ENCODE measurements at places on chromosomes 3 and 15.

- no peak overlapping the region for H3K27ac ChIP-seq
- no peaks in the 10 kb centered on the region for H3K36me3 ChIP-seq
- H3K4me3 ChIP-seq, result no peak overlapping the region
- no peaks in the 10 kb centered on the region for H3K4me1 ChIP-seq
Measured at GRCh38 chr3:66083096-66083678, 44.5 kb upstream of the MAGI1 start.

DNA sequence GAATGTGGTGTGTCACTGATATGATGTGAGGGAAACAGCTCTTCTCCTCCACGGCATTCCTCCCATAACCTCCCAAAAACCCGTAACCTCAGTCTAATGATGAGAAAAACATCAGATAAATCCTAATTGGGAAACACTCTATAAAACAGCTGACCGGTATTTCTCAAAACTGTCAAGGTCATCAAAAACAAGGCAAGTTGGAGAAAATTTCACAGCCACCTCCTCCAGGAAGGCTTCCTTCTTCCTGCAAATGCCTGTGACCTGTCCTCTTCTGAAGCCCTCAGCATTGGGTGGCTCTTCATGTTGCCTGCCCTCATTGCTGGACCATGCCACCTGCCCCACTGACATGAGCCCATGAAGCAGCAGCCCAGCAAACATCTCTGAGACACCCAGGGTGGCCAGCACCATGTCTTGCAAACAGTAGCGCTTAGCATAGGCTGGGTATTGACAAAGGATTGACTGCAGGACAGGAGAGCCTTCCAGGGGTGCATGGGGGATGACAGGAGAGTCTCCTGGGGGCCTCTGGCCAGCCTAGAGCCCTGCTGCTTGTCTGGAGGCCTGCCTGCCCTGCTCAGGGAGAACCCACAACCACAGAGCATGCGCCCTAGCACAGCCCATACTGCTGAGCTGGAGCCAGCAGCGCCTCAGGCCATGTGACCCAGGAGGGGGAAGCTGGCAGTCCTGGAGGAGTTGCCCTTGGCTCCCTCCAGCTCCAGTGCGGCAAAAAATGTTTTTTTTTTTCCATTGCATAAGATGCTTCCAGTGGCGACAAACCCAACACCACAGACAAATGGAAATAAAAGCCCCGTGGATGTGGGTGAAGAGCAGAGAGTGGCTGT lies 49.7 kb downstream of the XXYLT1 start:
- no peak overlapping the region for H3K27ac ChIP-seq
- DNase-seq, result no peak
- peaks cover 5% of the 10 kb centered on the region for H3K36me3 ChIP-seq
- no peaks in the 10 kb centered on the region for H3K27me3 ChIP-seq
- no peaks in the 10 kb centered on the region for H3K4me1 ChIP-seq
- no peak overlapping the region for H3K4me3 ChIP-seq

DNA sequence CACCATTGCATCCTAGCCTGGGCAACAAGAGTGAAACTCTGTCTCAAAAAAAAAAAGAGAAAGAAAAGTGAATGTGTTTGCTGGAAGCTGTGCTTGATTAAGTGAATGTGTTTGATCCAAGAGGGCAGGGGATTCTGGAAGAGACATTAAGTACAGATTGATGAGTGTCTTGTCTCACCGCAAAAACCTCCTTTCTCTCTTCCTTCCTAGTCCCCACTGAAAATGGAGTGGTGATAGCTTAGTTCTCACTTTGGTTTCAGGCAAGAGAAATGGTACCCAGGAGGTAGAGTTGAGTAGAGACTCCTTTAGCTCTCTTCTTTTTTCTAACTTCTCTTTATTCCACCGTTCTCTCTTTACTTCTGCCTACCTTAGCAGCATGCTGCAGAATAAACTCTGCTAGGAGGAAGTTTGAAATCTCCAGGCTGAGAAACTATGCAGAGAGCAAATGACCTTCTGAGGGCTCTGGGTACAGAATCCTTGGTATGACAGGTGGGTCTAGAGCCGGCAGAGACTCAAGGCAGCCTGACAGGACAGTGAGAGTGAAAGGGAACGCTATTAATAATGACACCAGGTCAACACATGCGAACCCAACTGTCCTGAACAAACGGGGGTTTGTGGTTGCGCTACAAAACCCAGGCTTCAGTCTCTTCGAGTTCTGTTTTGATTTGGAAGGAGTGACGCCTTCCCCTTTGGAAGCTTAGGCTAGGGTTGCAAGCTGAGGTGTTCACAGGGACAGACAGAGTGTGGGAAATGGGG lies 74.9 kb downstream of the SMAD3 start:
- no peak overlapping the region for H3K4me3 ChIP-seq
- peaks cover 90% of the 10 kb centered on the region for H3K4me1 ChIP-seq
- no peak for DNase-seq
- no peak overlapping the region for H3K27ac ChIP-seq

GRCh38 chr3:14857506-14857905 lies 38.7 kb downstream of the FGD5 start:
- DNase-seq, result no peak
- H3K27me3 ChIP-seq, result peaks cover 67% of the 10 kb centered on the region
- no peaks in the 10 kb centered on the region for H3K4me1 ChIP-seq

DNA sequence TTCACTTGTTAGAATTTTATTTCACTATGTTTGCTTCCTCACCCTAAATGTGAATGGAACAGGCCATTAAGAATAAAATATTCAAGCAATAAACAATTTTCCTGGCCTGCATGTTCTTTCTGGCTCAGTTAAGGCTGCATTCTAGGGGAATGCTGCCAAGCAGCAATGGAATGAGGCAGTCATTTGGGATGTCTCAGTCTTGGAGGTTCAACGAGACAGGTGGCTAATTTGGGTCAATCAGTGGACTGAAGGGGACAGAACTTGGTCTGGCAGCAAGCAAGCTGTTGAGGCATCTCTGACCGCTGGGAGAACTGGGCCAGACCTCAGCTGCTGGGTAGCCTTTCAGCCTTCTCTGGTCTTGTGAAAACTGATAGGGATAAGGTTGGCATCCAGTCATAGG lies 241.6 kb downstream of the NLGN1 start:
- H3K4me3 ChIP-seq, result no peak overlapping the region
- no peak for DNase-seq
- H3K27ac ChIP-seq, result no peak overlapping the region
- H3K27me3 ChIP-seq, result no peaks in the 10 kb centered on the region
- no peaks in the 10 kb centered on the region for H3K36me3 ChIP-seq
- H3K4me1 ChIP-seq, result no peaks in the 10 kb centered on the region

- no peak overlapping the region for H3K27ac ChIP-seq
- no peaks in the 10 kb centered on the region for H3K27me3 ChIP-seq
- DNase-seq, result no peak
- no peak overlapping the region for H3K4me3 ChIP-seq
- no peaks in the 10 kb centered on the region for H3K4me1 ChIP-seq
- no peaks in the 10 kb centered on the region for H3K36me3 ChIP-seq
Measured at GRCh38 chr3:147760085-147760484, 350.9 kb downstream of the ZIC1 start.

DNA sequence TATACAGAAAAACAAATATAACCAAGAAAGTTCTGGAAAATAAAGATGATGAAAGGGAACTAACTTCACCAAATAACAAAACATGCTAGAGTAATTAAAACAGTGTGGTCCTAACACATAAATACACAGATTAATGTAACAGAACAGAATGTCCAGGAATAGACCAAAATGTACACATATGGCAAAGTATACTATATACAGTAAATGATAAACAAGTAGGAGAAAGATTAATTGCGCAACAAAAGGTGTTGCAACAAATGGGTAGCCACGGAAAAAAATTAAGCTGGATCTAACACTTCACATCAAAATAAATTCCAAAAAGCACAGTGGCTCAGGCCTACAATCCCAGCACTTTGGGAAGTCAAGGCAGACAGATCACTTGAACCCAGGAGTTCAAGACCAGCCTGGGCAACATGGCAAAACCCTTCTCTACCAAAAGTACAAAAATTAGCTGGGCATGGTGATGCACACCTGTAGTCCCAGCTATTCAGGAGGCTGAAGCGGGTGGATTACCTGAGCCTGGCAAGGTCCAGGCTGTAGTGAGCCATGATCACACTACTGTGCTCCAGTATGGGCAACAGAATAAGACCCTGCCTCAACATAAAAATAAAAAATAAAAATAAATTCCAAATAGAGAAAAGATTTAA lies 19.8 kb downstream of the SCAP start:
- no peak overlapping the region for H3K27ac ChIP-seq
- H3K4me3 ChIP-seq, result no peak overlapping the region
- H3K4me1 ChIP-seq, result peaks cover 2% of the 10 kb centered on the region
- no peak for DNase-seq
- H3K27me3 ChIP-seq, result no peaks in the 10 kb centered on the region

- DNase-seq, result no peak
- no peak overlapping the region for H3K27ac ChIP-seq
- peaks cover 9% of the 10 kb centered on the region for H3K36me3 ChIP-seq
- peaks cover 27% of the 10 kb centered on the region for H3K4me1 ChIP-seq
Measured at GRCh38 chr15:66617137-66618090, 51.6 kb upstream of the LCTL start.

DNA sequence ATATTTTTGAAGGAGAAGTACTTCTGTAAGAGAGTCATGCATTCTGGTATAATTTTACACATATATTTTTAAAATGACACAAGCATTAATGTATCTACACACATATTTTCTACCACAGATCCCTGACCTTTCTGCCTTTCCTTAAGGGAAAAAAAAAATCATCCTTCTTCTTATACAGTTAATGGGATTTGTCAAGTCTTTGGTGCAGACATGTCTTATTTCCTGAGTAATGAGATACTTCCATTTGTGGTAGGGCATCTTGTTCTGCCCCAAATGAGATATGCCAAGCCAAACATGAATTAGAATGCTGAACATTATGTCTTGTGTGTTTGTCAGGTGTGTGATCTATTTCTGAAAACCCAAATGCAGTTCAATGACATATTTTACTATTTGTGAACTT lies 329.9 kb downstream of the RBMS3 start:
- H3K4me3 ChIP-seq, result no peak overlapping the region
- H3K36me3 ChIP-seq, result no peaks in the 10 kb centered on the region
- H3K27ac ChIP-seq, result no peak overlapping the region
- H3K27me3 ChIP-seq, result no peaks in the 10 kb centered on the region
- no peaks in the 10 kb centered on the region for H3K4me1 ChIP-seq
- DNase-seq, result no peak

GRCh38 chr3:32480604-32481003 lies 22.0 kb downstream of the CMTM6 start:
- no peaks in the 10 kb centered on the region for H3K27me3 ChIP-seq
- peaks cover 6% of the 10 kb centered on the region for H3K4me1 ChIP-seq
- peaks cover 64% of the 10 kb centered on the region for H3K36me3 ChIP-seq

DNA sequence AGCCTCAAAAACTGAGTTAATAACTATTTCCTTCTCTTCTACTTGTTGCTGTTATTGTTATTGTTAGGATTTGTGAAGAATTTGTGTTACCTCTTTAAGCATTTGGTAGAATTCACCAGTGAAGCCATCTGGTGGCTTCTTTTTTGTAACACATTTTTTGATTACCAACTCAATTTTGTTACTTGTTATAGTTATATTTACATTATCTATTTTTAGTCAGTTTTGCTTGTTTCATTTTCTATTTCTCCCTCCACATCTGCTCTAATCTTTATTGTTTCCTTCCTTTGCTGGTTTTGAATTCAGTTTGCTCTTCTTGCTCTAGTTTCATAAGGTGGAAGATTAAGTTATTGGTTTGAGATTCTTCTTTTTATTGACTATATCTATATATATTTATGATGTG lies 3.7 kb upstream of the SLC9C1 start:
- H3K4me1 ChIP-seq, result peaks cover 43% of the 10 kb centered on the region
- no peaks in the 10 kb centered on the region for H3K27me3 ChIP-seq
- no peak for DNase-seq
- no peaks in the 10 kb centered on the region for H3K36me3 ChIP-seq
- H3K4me3 ChIP-seq, result peak overlapping the region; percentile 0

- H3K36me3 ChIP-seq, result no peaks in the 10 kb centered on the region
- H3K4me1 ChIP-seq, result peaks cover 4% of the 10 kb centered on the region
- H3K4me3 ChIP-seq, result no peak overlapping the region
- H3K27me3 ChIP-seq, result peaks cover 22% of the 10 kb centered on the region
- DNase-seq, result no peak
- no peak overlapping the region for H3K27ac ChIP-seq
Measured at GRCh38 chr3:127698286-127698685, 25.5 kb downstream of the ABTB1 start.

DNA sequence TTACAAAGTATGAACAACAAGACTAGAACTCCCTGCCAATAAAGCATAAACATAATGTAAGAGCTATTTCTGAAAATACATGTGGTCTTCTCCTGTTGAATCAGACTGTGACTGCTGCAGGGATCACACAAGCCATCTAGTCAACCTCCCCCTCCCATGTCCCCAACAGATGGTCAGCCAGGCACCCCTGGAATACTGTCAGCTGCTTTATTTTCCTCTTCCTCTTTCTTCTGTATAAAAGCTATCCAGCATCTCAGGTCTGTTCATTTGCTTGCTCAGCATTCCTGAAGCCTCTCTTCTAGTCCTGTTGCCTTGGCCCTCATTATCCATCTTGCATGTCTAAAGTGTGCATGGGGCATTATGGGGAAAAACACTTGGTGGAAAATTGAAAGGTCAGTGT lies 6.5 kb upstream of the MINDY4B start:
- H3K27ac ChIP-seq, result no peak overlapping the region
- H3K4me3 ChIP-seq, result no peak overlapping the region
- peaks cover 29% of the 10 kb centered on the region for H3K27me3 ChIP-seq
- H3K36me3 ChIP-seq, result no peaks in the 10 kb centered on the region
- no peaks in the 10 kb centered on the region for H3K4me1 ChIP-seq
- DNase-seq, result no peak

- peak; percentile 62 for DNase-seq
- peaks cover 32% of the 10 kb centered on the region for H3K4me1 ChIP-seq
- H3K27me3 ChIP-seq, result no peaks in the 10 kb centered on the region
- peaks cover 6% of the 10 kb centered on the region for H3K36me3 ChIP-seq
- peak overlapping the region; percentile 80 for H3K27ac ChIP-seq
- H3K4me3 ChIP-seq, result peak overlapping the region; percentile 83
Measured at GRCh38 chr15:77418966-77419835, 703 bp downstream of the PEAK1 start.

GRCh38 chr15:41894251-41894790 lies 468 bp upstream of the SPTBN5 start:
- no peaks in the 10 kb centered on the region for H3K27me3 ChIP-seq
- no peak for DNase-seq
- H3K36me3 ChIP-seq, result peaks cover 19% of the 10 kb centered on the region
- H3K27ac ChIP-seq, result peak overlapping the region; percentile 96
- H3K4me3 ChIP-seq, result peak overlapping the region; percentile 56

GRCh38 chr3:85427467-85427866 lies 468.7 kb downstream of the CADM2 start:
- no peaks in the 10 kb centered on the region for H3K4me1 ChIP-seq
- no peaks in the 10 kb centered on the region for H3K36me3 ChIP-seq
- DNase-seq, result no peak
- no peak overlapping the region for H3K4me3 ChIP-seq

- H3K4me3 ChIP-seq, result no peak overlapping the region
- no peaks in the 10 kb centered on the region for H3K36me3 ChIP-seq
- no peaks in the 10 kb centered on the region for H3K27me3 ChIP-seq
- no peak for DNase-seq
- no peak overlapping the region for H3K27ac ChIP-seq
- peaks cover 9% of the 10 kb centered on the region for H3K4me1 ChIP-seq
Measured at GRCh38 chr3:178078953-178079352, 457.3 kb upstream of the KCNMB2 start.

- H3K27ac ChIP-seq, result no peak overlapping the region
- H3K36me3 ChIP-seq, result no peaks in the 10 kb centered on the region
- no peaks in the 10 kb centered on the region for H3K4me1 ChIP-seq
- no peak overlapping the region for H3K4me3 ChIP-seq
Measured at GRCh38 chr3:39783680-39784079, 25.7 kb upstream of the MYRIP start.

GRCh38 chr15:57320631-57321220 lies 55.6 kb upstream of the CGNL1 start:
- no peaks in the 10 kb centered on the region for H3K27me3 ChIP-seq
- H3K27ac ChIP-seq, result no peak overlapping the region
- no peaks in the 10 kb centered on the region for H3K4me1 ChIP-seq

All from activated naive CD4-positive, alpha-beta T cell treated with anti-CD3 and anti-CD28 coated beads, Interleukin-2, amount 10 ng/mL, durations not matched to agents 7 days and 5 days (primary cell).